Metanephros (tissue), 2 donors: ENCODE measurements at places on chromosomes 16 and 17. TPM values are rescaled to one million over a fixed set of nuclear protein-coding genes. Genes with fewer than 3 reads are reported as not detected.

EIF3C gene
- total RNA-seq: 279 TPM

HSD3B7 gene
- total RNA-seq: 11.3 TPM

USB1 gene
- 19.7 TPM for total RNA-seq

WSCD1 gene
- total RNA-seq: 20.4 TPM

CDH13 gene
- total RNA-seq: 40.6 TPM

ABCC11 gene
- 0.23 TPM for total RNA-seq

NDUFAB1 gene
- total RNA-seq: 132 TPM

KCNJ18 gene
- not detected for total RNA-seq
